ENCODE measurements at places on chromosomes 4 and X.
A peak's percentile ranks its signal among the peaks of the same experiment; 100 is the strongest.

- DNase-seq = peak; percentile 53
Measured at GRCh38 chr4:102449751-102450352, 51.3 kb upstream of the NFKB1 start.

DNA sequence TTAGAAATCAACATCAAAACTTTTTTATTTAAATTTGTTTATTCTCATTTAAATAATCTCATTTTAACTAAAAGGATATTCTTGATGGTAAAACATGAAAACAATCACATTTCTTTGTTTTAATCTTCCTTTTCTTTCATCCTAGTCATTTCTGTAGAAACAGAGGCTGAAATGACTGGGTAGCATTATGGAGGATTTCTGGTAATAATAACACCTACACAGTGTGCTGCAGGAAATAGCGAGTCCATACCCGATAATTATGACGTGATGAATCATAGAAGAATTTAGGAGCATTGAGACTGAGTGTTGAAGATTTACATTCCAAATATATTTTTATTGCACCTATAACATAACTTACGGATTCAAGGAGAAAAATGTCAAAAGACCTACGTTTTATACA lies 31.4 kb upstream of the BBS12 start:
- no peak for DNase-seq

GRCh38 chr4:14583331-14583730 lies 418.9 kb upstream of the CPEB2 start:
- no peak for DNase-seq

- no peak for DNase-seq
Measured at GRCh38 chr4:165506849-165507248, 128.0 kb downstream of the CPE start.

- DNase-seq = no peak
Measured at GRCh38 chr4:108979759-108980158, 216.9 kb upstream of the ETNPPL start.

GRCh38 chr4:1409491-1410425 lies 3.5 kb upstream of the NKX1-1 start:
- no peak for DNase-seq

DNA sequence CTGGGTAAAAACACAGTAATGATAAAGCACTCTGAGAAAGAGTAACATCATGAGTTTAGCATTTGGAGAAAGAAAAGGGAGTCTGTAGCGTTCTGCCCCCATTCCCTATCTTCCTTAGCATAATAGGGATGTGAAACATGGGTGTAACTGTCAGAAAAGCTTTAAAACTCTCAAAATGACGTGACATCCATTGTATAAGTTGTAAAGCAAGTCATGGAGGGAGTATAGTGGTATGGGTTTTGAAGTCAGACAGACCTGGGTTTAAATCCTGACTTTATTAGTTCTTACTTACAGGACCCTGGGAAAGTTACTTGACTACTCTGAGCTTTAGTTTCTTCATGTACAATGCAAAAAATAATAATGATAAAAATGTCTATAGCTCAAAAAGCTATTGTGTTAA lies 17.1 kb downstream of the FBXO8 start:
- no peak for DNase-seq

GRCh38 chr4:150950657-150951288 lies 64.3 kb downstream of the LRBA start:
- DNase-seq = no peak

DNA sequence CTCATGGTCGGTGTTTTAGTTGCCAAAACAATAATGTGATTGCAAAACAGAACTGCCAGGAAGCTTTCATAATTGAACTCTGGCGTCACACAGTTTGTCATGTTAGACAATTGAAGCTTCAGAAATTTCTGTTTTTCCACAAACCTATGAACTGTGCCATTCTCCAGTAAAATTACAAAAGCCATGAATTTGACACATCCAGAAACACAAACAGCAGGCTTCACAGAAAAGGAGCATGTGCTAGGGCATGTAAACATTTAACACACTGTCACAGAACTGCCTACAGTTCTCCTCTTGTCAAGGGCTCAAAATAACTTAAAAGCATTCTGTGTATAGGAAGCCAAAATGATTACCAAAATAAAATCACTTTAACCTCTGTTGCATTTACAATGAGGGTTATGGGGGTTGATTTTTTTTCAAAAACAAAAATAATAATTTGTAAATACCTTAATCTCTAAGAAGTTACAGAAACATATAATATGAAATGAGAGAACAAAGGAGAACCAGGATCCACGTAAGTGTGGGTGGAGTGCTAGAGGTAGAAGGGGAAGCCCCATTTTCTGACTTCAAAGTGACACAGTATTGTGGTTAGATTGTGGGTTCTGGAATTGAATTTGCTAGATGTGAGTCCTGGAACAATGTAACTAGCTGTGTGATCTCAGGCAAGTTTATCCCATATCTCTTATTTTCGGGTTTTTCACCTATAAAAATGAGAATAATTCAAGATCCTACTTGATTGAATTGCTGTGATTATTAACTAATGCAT lies 295.0 kb downstream of the CENPC start:
- no peak for DNase-seq

GRCh38 chr4:52883183-52883621 lies 21.1 kb downstream of the RASL11B start:
- no peak for DNase-seq

DNA sequence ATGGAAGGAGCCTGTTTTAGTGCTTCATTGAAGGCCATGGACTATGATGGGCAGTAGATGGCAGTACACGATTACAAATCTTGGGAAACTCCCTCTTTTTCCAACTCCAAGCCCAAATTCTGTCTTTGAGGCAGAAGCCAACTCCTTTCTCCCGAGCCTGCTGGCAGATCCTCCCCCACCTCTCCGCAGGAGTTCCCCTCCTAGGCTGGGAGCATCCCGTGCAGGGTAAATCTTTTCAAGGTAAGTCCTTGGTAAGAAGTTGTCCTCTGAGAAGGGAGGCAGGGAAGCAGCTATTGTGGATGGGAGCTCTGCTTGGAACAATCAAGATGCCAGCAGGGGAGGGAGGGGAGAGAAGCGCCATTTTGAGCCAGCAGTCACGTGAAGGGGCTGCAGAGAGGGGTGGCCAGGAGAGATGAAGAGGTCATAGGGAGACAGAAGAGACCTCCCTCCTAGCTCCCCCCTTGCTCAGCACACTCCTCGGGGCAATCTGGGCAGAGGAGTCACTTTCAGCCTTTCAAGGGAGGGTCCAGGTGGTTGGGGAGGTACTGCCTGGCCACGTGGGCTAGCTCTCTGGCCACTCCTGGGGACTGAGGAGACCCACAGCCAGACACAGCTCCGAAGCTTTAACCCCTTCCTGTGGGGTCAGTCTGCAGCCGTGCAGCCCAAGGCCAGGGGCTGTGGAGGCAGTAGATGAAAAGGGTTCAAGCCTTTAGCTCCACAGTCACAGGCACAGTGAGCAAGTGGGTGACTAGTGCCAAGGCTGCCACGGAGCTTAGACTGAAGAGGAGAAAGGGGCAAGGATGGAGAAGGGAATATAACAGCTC lies 9.6 kb downstream of the CC2D2A start:
- DNase-seq = peak; percentile 85

GRCh38 chrX:103254171-103254824 lies 657 bp downstream of the TCEAL8 start:
- peak; percentile 87 for DNase-seq

GRCh38 chrX:84186603-84187532 lies 1.1 kb downstream of the RPS6KA6 start:
- no peak for DNase-seq

DNA sequence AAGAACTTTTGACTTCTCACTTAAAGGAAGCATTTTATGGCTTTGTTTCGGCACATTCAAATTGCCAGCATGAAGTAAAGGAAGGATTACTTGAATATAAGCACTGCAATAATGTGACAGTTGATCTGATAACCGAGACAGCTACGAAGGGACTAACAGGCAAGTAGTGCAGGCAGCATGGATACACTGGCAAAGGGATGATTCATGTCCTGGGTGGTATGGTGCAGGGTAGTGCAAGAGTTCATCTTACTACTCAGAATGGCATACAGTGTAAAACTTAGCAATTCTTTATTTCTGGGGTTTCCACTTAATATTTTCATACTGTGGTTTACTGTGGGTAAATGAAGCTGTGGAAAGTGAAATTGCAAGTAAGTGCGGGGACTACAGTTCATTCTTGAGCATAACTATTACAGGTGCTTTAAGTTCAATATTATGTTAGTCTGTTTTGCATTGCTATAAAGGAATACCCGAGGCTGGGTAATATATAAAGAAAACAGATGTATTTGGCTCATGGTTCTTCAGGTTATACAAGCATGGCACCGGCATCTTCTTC lies 611.8 kb downstream of the SPOCK3 start:
- DNase-seq = no peak

DNA sequence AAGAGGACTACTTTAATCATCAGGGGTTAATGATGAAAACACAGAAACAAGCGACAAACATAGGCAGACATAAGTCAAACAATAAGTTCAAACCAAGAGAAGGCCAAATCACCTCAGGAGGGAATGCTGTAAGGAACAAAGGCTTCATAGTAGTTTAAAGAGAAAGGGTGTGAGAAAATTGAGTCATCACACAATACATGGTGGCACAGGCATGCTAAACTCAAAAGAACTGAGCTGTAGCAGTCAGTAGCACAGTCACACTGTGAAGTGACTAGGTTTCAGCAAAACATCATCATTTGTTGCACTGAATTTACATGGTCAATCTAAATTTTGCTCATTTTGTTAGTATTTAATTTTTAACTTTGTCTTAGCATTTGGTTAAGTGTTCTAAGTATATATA lies 24.2 kb downstream of the SMC1A start:
- no peak for DNase-seq

GRCh38 chr4:1210971-1211370 lies 38.0 kb downstream of the CTBP1 start:
- DNase-seq = no peak

GRCh38 chrX:23845351-23845817 lies 62.4 kb downstream of the APOO start:
- DNase-seq = no peak

GRCh38 chrX:134671294-134671693 lies 13.0 kb upstream of the PLAC1 start:
- DNase-seq = no peak

DNA sequence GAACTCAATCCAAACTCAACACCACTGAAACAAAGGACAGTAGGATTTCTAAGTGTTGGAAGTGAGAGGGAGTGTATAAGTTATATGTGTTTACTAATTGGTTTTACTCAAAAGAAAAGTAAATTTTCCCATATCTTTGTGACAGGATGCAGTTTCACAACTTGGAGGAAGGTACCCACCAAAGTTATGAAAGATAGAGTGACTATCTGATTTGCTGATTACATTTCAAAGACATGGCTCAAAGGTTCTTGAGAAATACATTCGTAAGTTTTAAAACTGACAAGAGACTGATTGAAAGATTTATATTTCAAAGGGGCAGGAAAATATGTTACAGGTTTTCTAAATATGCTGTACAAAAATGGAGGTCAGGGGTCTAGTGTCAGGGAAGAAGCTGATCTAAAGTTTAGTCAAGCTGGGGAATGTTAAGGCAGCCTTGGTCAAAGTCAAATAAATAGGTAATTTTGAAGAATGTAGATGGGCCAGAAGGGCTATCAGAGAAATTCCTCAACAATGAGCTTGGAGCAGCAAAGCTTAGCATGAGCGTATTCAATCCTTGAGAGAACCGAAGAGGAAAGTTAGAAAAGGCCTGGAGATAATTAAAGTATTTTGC lies 9.7 kb upstream of the COMMD8 start:
- DNase-seq = no peak

DNA sequence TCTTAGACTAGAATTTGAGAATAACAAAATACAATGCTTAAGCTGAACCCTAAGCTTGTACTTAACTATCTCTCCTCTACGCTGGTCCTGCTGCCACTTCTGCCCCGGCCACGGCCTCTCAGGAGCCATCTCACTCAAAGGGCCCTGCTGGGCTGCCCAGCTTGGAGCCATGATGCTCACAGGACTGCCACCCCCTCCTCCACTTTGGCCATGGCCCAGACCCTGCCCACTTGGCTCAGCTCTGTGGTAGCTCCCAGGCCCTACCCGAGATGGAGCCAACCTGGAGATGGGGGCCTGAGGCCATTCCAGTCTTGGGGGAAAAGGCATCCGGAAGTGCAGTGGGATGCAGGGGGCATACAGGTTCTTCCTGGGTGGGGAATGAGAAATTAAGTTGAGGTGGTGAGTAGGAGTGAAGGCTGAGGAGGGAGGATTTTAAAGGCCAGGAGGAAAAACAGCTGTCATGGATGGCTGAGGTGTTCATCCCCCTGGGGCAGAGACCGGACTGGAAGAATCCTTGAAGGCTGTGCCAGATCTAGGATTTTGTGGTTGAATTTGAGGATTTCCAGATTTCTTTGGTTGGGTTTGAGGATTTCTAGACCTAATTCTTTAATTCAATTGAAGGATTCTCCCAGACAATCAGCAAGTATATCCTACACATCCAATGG lies 824 bp downstream of the SASH3 start:
- DNase-seq = no peak

- DNase-seq = no peak
Measured at GRCh38 chr4:139735381-139736273, 70.0 kb downstream of the MGST2 start.

- DNase-seq = no peak
Measured at GRCh38 chr4:42390622-42391354, 6.5 kb upstream of the SHISA3 start.

DNA sequence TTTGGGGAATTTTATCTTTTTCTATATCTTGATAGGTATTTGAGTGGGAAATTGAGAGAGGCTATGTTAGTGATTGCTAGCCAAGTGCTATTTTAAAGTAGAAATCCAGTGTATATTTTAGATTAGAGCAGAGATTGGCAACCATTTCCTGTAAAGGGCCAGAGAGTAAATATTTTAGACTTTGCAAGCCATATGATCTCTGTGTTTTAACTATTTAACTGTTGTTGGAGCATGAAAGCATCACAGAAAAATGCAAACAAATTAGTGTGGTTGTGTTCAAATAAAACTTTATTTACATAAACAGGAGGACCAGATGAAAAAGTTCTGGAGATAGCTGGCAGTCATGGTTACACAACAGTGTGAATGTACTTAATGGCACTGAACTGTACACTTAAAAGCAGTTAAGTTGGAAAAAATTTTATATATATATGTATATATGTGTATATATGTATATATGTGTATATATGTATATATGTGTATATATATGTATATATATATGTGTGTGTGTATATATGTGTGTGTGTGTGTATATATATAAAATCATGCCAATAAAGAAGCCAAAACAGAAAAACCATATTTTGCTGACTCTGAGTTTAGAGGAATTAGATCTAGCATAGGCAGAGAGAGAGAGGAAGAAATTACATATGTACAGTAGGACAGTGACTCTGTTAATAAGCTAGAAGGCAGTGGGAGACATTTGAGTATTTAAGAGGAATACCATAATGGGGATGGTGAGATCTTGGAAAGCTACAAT lies 83.4 kb downstream of the TMEM164 start:
- DNase-seq = peak; percentile 50

Measured in NCI-H2081 (cell line).